ENCODE measurements at places on chromosomes 7 and 10. TPM values are rescaled to one million over a fixed set of nuclear protein-coding genes. Genes with fewer than 3 reads are reported as not detected.
A peak's percentile ranks its signal among the peaks of the same experiment; 100 is the strongest.

GRCh38 chr10:49269523-49269922 lies 29.4 kb upstream of the C10orf71 start:
- no peak overlapping the region for H3K4me3 ChIP-seq
- no peak overlapping the region for H3K27ac ChIP-seq
- H3K36me3 ChIP-seq, result no peaks in the 10 kb centered on the region
- H3K27me3 ChIP-seq, result no peaks in the 10 kb centered on the region

Gene MIOS
- 28.9 TPM for total RNA-seq

- H3K4me3 ChIP-seq, result no peak overlapping the region
- no peaks in the 10 kb centered on the region for H3K4me1 ChIP-seq
- H3K27me3 ChIP-seq, result no peaks in the 10 kb centered on the region
- no peaks in the 10 kb centered on the region for H3K36me3 ChIP-seq
- H3K27ac ChIP-seq, result no peak overlapping the region
These were observed 494.1 kb downstream of the SDK1 start for GRCh38 chr7:3795141-3795540.

- H3K4me3 ChIP-seq, result no peak overlapping the region
- H3K27me3 ChIP-seq, result no peaks in the 10 kb centered on the region
- H3K27ac ChIP-seq, result no peak overlapping the region
- no peak for DNase-seq
- H3K36me3 ChIP-seq, result peaks cover 5% of the 10 kb centered on the region
These were observed 1.1 kb upstream of the DDX21 start for GRCh38 chr10:68954904-68955303.

GRCh38 chr10:52951824-52952223 lies 179.2 kb upstream of the MBL2 start:
- no peaks in the 10 kb centered on the region for H3K36me3 ChIP-seq
- H3K4me3 ChIP-seq, result no peak overlapping the region
- H3K4me1 ChIP-seq, result no peaks in the 10 kb centered on the region
- DNase-seq, result no peak

Gene ARHGAP19
- total RNA-seq, result 22.6 TPM

Gene PAPSS2
- 1.1 TPM for total RNA-seq

- DNase-seq, result no peak
- H3K36me3 ChIP-seq, result no peaks in the 10 kb centered on the region
- H3K27ac ChIP-seq, result no peak overlapping the region
- no peak overlapping the region for H3K4me3 ChIP-seq
These were observed 368.7 kb downstream of the AUTS2 start for GRCh38 chr7:69966766-69967591.

DNA sequence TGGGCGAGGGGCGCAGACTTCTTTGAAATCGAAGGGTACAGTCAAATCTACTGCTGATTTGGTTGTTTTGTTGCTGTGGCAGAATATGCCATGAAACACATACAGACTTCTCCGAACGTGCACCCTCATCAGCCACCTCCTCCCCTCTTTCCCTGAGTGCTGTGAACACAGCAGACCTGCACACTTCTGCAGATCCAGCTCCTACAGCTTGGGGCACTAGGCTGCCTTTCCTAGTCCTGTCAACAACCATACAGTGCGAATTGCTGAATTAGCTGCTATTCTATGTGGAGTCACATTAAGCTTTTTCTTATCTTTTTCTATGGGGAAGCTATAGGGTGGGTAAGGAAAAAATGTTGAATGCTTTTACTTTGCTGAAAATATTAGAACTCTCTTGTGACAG lies 57.5 kb downstream of the COL17A1 start:
- H3K36me3 ChIP-seq, result peaks cover 57% of the 10 kb centered on the region
- no peak overlapping the region for H3K4me3 ChIP-seq

GRCh38 chr10:121511943-121512342 lies 86.3 kb downstream of the FGFR2 start:
- H3K27ac ChIP-seq, result no peak overlapping the region
- no peak overlapping the region for H3K4me3 ChIP-seq

DNA sequence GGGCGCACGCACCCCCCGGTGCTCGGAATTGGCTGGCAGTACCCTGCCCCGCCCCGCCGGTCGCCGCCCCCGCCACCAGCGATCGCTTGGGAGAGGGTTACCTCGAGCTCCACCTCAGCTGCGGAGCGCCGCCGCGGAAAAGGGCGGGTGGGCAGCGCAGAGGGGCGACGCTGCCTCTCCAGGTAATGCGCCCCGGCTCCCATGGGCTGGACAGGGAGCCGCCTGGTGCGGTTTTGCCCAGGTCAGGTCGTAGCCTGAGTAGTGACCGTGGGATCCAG lies 1.3 kb downstream of the PFKFB3 start:
- peak; percentile 58 for DNase-seq
- peak overlapping the region; percentile 54 for H3K4me3 ChIP-seq
- peaks cover 31% of the 10 kb centered on the region for H3K4me1 ChIP-seq

DNA sequence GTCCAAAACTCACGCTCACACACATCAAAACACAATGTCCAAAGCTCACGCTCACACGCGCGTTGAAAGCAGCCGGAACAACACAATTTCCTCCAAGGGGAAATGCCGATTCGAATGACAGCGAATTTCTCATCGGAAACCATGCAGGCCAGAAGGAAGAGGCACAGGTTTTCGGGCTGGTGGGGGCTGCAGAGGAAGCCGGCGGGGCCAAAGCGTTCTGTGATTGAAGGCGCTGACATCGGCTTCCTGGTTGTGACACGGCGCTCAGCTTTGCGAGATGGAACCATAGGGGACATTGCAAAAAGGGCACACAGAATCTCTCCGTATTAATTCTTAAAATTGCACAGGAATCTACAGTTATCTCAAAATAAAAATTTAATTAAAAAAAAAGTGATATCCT lies 61.3 kb downstream of the FOXL3 start:
- H3K27ac ChIP-seq, result peak overlapping the region; percentile 25
- H3K4me3 ChIP-seq, result peak overlapping the region; percentile 40
- peaks cover 21% of the 10 kb centered on the region for H3K4me1 ChIP-seq

DNA sequence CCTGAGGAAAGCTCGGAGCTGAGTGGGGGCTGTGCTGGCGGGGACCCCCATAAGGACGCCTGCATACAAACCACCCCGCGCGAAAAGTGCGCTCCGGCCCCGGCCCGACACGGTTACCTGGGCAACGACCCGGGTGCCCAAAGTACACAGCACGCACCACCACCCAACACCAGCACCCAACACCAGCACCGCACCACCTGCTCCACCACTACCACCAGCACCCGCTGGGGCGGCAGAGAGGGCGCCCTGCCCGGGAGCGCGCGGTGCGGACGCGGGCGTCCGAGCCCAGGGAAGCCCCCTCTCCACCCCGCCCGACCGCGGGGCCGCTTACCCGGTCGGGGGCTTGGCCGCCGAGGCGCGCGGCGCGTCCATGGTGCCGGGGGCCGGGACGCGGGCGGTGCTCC lies 345 bp downstream of the COBL start:
- no peaks in the 10 kb centered on the region for H3K36me3 ChIP-seq
- H3K4me3 ChIP-seq, result no peak overlapping the region
- peaks cover 13% of the 10 kb centered on the region for H3K4me1 ChIP-seq
- no peak for DNase-seq

Gene SPDYE2
- total RNA-seq, result not detected

Gene CUBN
- total RNA-seq, result 5.1 TPM

- no peak overlapping the region for H3K27ac ChIP-seq
- peaks cover 4% of the 10 kb centered on the region for H3K4me1 ChIP-seq
- no peak for DNase-seq
- H3K27me3 ChIP-seq, result peaks cover 3% of the 10 kb centered on the region
- H3K4me3 ChIP-seq, result no peak overlapping the region
These were observed 133.5 kb downstream of the MTPAP start for GRCh38 chr10:30215623-30216022.

Gene COL1A2
- not detected for total RNA-seq

Gene EIF4H
- total RNA-seq, result 294 TPM

Gene CALHM3
- total RNA-seq, result not detected

- H3K27ac ChIP-seq, result no peak overlapping the region
- peaks cover 18% of the 10 kb centered on the region for H3K4me1 ChIP-seq
- peaks cover 36% of the 10 kb centered on the region for H3K27me3 ChIP-seq
- DNase-seq, result peak; percentile 7
- H3K36me3 ChIP-seq, result no peaks in the 10 kb centered on the region
These were observed 2.3 kb upstream of the CREB5 start for GRCh38 chr7:28409716-28410627.

DNA sequence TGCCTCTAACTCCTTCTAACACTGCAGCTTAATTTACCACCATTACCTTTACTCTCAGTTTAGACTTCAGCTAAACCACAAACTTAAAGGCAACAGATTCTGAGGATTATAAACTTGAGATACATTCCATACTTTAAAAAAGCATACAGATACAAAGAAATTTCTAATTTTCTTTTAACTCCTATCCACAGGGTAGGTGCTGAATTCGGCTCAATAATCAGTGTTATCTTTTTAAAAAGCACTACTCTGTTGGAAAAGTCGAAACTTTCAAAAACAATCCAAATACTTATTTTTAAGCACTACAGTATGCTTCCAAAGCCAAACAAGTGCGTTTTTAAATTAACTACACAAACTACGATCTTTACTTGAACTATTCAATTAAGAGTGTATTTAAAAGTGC lies 1.0 kb downstream of the SMNDC1 start:
- H3K36me3 ChIP-seq, result peaks cover 41% of the 10 kb centered on the region
- no peak overlapping the region for H3K27ac ChIP-seq
- H3K27me3 ChIP-seq, result no peaks in the 10 kb centered on the region
- DNase-seq, result no peak

GRCh38 chr7:139887992-139888481 lies 59.0 kb downstream of the TBXAS1 start:
- H3K27ac ChIP-seq, result no peak overlapping the region
- H3K36me3 ChIP-seq, result no peaks in the 10 kb centered on the region
- no peak overlapping the region for H3K4me3 ChIP-seq
- H3K27me3 ChIP-seq, result no peaks in the 10 kb centered on the region
- no peak for DNase-seq

- H3K4me1 ChIP-seq, result peaks cover 18% of the 10 kb centered on the region
- H3K36me3 ChIP-seq, result no peaks in the 10 kb centered on the region
- no peaks in the 10 kb centered on the region for H3K27me3 ChIP-seq
- H3K4me3 ChIP-seq, result no peak overlapping the region
These were observed 131.8 kb upstream of the PALS2 start for GRCh38 chr7:24441314-24442027.

- no peak for DNase-seq
- H3K36me3 ChIP-seq, result no peaks in the 10 kb centered on the region
- no peak overlapping the region for H3K27ac ChIP-seq
- no peaks in the 10 kb centered on the region for H3K27me3 ChIP-seq
These were observed 56.7 kb upstream of the TMEM248 start for GRCh38 chr7:66864294-66864693.

GRCh38 chr7:36692456-36692855 lies 31.8 kb downstream of the AOAH start:
- no peak overlapping the region for H3K4me3 ChIP-seq
- DNase-seq, result no peak
- peaks cover 24% of the 10 kb centered on the region for H3K36me3 ChIP-seq
- peak overlapping the region; percentile 69 for H3K27ac ChIP-seq
- no peaks in the 10 kb centered on the region for H3K27me3 ChIP-seq

GRCh38 chr7:66837007-66837406 lies 84.0 kb upstream of the TMEM248 start:
- H3K27me3 ChIP-seq, result no peaks in the 10 kb centered on the region
- H3K27ac ChIP-seq, result no peak overlapping the region
- H3K36me3 ChIP-seq, result no peaks in the 10 kb centered on the region

Gene WDR11
- 70.8 TPM for total RNA-seq

Gene SLC39A12
- not detected for total RNA-seq

- no peaks in the 10 kb centered on the region for H3K27me3 ChIP-seq
- no peak for DNase-seq
- no peak overlapping the region for H3K4me3 ChIP-seq
- no peak overlapping the region for H3K27ac ChIP-seq
These were observed 22.6 kb downstream of the CDK1 start for GRCh38 chr10:60800918-60801317.

Gene SRRM3
- not detected for total RNA-seq

Gene CRHR2
- total RNA-seq, result not detected

DNA sequence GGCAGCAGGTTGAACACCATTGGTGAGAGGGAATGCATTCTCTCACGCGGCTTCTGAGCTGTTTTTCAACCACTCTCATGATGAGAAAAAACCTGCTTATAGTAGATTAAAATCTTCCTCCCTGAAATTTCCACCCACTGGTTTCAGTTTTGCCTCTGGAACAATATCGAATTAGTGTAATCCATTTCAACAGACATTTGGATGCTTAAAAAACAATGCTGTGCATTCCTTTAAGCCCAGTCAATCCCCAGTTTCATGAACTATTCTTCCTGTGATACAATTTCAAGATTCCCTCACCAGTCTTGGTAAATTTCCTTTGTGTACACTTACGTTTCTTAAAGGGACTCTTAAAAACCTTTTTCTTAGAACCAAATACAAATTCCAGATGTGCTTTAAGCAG lies 89.6 kb downstream of the ITIH5 start:
- no peak overlapping the region for H3K27ac ChIP-seq
- no peaks in the 10 kb centered on the region for H3K27me3 ChIP-seq
- H3K4me1 ChIP-seq, result no peaks in the 10 kb centered on the region
- no peaks in the 10 kb centered on the region for H3K36me3 ChIP-seq

GRCh38 chr7:75727881-75728593 lies 10.7 kb downstream of the HIP1 start:
- no peak overlapping the region for H3K4me3 ChIP-seq
- no peaks in the 10 kb centered on the region for H3K27me3 ChIP-seq
- peak; percentile 84 for DNase-seq
- no peaks in the 10 kb centered on the region for H3K36me3 ChIP-seq
- peak overlapping the region; percentile 70 for H3K27ac ChIP-seq

DNA sequence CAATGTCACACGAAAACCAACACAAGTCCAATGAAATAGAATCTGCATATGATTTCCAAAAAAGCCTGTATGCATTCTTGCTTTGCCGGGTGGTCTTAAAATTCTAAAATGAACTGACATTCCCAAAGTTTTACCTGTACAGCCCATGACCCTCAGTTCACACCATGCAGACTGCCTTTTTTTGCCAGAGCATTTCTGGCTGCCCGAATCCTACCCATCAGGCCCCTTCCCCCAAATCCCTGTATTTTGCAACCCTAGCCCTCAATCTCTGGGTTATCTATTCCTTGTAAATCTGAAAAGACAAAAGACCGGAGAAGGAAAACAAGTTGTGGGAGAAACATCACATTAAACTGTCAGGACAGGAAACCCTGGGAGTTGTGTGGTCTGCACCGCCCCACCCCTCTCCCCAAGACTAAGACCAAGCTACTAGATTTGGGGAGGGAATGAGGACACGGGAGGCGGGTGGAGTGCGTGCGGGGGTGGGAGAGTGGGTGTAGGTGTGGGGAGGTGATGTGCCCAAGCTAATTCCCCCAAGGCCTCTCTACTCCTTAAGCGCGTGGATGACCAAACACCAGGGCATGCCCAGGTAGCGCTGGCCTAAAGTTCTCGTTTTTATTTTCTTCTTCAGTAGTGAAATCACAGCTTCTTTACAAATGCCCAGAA lies 1.4 kb downstream of the JCAD start:
- DNase-seq, result no peak
- H3K27me3 ChIP-seq, result peaks cover 25% of the 10 kb centered on the region
- H3K27ac ChIP-seq, result no peak overlapping the region
- peaks cover 10% of the 10 kb centered on the region for H3K4me1 ChIP-seq

GRCh38 chr7:50848203-50848602 lies 65.5 kb upstream of the GRB10 start:
- H3K36me3 ChIP-seq, result no peaks in the 10 kb centered on the region
- no peak overlapping the region for H3K27ac ChIP-seq
- no peak for DNase-seq
- no peaks in the 10 kb centered on the region for H3K27me3 ChIP-seq
- no peak overlapping the region for H3K4me3 ChIP-seq

Gene CHRM2
- total RNA-seq, result not detected
